ENCODE measurements at places on chromosomes 12 and 14.
A peak's percentile ranks its signal among the peaks of the same experiment; 100 is the strongest.

DNA sequence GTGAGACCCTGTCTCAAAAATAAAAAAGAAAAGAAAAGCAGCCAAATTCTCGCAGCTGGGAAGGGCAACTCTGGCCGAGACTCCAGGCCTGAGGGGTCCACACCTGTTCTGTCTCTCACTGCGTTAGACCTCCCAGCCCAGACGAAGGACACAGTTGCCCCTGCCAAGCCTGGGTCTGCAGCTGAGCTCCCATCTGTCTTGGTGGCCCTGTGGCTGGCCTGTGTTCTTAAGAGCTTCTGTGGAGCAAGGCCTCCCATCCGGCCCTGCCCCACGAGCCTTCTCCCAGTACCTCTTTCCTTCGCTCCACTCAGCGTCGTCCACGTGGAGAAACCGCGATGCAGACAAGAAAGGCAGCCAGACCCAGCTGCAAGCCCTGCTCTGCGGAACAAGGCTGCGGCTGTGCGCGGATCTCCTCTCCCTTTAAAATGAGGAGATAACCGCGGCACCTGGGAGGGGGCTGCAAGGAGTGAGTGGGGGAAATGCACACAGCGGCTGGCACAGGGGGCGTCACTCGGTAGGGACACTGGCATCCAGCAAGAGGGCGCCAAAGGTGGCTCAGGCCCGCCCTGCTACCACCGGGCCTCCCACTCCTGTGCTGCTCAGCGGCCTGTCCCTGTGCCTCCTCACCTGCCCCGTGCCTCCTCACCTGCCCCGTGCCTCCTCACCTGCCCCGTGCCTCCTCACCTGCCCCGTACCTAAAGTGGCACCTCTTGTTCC, 42.4 kb downstream of the LRRC74A start:
- H3K27ac ChIP-seq, result no peak overlapping the region
- H3K27me3 ChIP-seq, result peaks cover 3% of the 10 kb centered on the region
- DNase-seq, result no peak
- no peaks in the 10 kb centered on the region for H3K36me3 ChIP-seq
- peaks cover 11% of the 10 kb centered on the region for H3K4me1 ChIP-seq

DNA sequence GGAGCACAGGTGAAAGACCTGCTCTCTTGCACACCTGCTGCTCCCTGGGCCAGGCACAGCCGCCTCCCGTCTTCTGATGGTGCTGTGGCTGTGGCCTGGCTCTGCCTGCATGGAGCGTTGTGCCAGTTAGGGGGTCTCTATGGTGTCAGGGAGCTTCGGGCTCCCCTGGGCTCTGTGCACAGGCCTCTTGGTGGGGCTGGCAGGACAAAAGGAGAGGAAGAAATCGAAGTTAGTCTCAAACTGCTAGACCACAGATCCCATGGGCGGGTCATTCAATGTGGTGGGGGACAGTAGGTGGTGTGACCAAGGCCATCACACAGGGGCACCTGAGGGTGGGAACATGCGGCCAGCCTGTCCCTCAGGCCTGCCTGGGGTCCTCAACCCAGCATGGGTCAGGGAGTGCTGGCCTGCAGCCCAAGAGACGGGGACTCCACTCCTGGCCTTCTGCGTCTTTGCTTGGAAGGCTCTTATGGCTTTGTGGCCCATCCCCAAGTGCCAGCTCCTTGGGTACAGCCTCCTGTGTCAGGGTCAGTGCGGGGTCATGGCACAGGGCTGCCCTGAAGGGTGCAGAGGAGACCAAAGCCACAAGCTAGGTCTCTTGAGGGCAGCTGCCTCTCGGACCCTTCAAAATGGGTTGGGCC, 84.1 kb downstream of the KIF26A start:
- H3K4me3 ChIP-seq, result no peak overlapping the region
- peaks cover 17% of the 10 kb centered on the region for H3K4me1 ChIP-seq
- no peaks in the 10 kb centered on the region for H3K36me3 ChIP-seq
- no peak for DNase-seq

DNA sequence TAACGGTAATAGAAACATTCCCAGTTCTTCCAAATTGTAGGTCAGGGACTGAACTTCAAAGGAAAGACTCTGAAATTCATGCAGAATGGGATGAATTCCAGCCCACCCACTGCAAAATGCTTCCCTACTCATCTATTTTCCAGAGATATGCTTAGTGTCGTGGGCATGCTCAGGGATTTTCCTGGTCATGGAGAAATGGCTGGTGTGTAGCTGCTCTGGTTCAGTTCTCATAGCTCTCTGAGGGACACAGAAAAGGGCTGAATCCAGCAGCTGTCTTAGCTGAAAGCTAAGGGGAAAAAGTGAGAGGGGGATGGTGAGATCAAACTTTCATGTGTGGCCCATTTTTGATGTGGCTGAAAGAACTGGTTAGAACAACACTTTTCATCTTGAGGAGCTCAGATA, 72.9 kb upstream of the KRAS start:
- no peaks in the 10 kb centered on the region for H3K4me1 ChIP-seq
- no peak overlapping the region for H3K27ac ChIP-seq
- H3K36me3 ChIP-seq, result no peaks in the 10 kb centered on the region
- no peak for DNase-seq
- H3K27me3 ChIP-seq, result peaks cover 5% of the 10 kb centered on the region
- H3K4me3 ChIP-seq, result no peak overlapping the region

DNA sequence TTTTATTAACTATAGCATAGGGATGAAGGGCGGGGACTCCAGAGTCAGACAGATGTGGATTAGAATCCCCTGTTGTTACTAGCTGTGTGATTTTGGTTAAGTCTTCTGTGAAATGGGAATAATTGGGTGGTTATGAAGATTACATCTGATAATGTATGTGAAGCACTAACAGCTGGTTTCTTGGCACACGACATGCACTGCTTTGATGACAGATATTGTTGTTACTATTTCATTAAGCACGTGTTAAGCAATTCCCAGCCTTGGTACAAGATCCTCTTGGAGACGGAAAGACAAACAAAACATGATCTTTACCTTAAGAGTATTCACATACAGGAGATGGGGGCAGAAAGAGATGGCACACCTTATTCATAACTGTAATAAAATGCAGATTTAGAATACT, 7.9 kb downstream of the PPFIBP1 start:
- peaks cover 3% of the 10 kb centered on the region for H3K27me3 ChIP-seq
- H3K4me1 ChIP-seq, result no peaks in the 10 kb centered on the region
- DNase-seq, result no peak
- H3K36me3 ChIP-seq, result peaks cover 44% of the 10 kb centered on the region
- H3K27ac ChIP-seq, result no peak overlapping the region
- no peak overlapping the region for H3K4me3 ChIP-seq

DNA sequence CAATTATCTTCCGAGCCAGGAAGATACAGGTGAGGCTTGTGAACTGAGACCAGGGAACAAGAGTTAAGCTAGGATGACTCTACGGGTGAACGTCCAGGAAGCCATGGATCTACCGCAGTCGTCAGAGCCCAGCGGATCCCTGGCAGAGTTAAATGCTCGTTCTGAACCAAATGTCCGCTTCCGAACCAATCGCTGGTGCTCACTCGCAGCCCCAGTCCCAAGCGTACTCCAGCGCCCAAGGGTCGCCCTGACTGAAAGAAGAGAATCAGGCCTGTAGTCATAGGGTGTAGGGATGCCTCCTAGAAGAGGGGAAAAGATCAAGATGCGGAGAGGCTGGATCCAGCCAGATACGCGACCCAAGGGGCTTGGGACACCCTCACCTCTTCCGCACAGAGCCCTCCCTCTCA, 283 bp downstream of the VIPAS39 start:
- H3K27me3 ChIP-seq, result no peaks in the 10 kb centered on the region
- DNase-seq, result no peak
- peaks cover 36% of the 10 kb centered on the region for H3K36me3 ChIP-seq
- H3K27ac ChIP-seq, result peak overlapping the region; percentile 100
- peak overlapping the region; percentile 100 for H3K4me3 ChIP-seq

GRCh38 chr12:50400104-50400637, 514 bp upstream of the LARP4 start:
- DNase-seq, result no peak
- H3K27ac ChIP-seq, result peak overlapping the region; percentile 96
- H3K4me1 ChIP-seq, result peaks cover 15% of the 10 kb centered on the region
- H3K36me3 ChIP-seq, result no peaks in the 10 kb centered on the region
- H3K4me3 ChIP-seq, result peak overlapping the region; percentile 99
- no peaks in the 10 kb centered on the region for H3K27me3 ChIP-seq

- H3K4me1 ChIP-seq, result peaks cover 10% of the 10 kb centered on the region
- no peak for DNase-seq
- H3K36me3 ChIP-seq, result peaks cover 12% of the 10 kb centered on the region
- H3K27me3 ChIP-seq, result peaks cover 13% of the 10 kb centered on the region
- peak overlapping the region; percentile 99 for H3K27ac ChIP-seq
- H3K4me3 ChIP-seq, result no peak overlapping the region
Measured at GRCh38 chr12:1668833-1669543, 21.9 kb upstream of the ADIPOR2 start.

DNA sequence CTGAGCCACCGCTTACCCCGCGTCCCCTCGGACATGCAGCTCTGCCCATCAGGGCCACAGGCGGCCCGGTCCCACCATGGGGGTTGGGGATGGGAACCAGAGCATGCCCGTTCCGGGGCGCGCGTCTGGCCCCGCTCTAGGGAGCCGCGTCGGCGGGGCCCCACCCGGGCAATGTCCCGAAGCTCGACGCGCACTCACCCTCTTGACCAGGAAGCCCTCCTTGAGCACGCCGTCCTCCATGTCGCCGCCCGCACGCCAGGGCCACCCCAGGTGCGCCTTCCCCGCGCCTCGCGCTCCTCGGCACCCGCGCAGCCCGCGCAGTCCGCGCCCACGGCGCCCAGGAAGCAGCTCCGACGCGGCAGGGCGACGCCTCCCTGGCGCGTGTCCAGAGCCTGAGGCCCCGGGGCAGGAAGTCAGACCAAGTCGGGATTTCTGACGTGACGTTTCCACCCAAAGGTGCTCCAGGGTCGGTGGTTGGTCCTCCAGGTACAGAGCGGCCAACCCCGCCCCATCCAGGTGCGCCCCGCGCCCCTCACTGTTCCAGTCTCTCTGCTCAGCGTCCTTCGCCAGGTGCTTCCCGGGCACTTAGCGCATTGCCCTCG, at the start of gene PLEK2:
PLEK2 (minus strand) TSS at position 346 of the 602 bp plus-strand sequence; CDS start at position 240, 106 bp downstream.
- DNase-seq, result no peak
- H3K36me3 ChIP-seq, result no peaks in the 10 kb centered on the region
- no peaks in the 10 kb centered on the region for H3K27me3 ChIP-seq

DNA sequence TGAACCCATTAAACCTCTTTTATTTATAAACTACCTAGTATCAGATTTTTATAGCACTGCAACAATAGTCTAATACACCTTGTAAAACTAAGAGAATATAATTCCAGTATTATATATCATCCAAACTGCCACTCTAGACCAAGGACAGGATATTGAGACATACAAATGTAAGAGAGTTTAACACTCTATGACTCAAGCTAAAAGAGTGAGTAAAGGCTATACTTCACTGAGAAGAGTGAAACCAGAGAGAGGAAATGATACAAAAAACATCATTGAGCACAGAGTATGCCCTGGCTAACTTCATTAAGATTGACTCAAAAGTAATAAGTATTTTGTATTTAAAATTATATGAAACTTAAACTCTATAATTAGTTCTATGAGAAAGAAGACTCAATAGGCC, 1951.9 kb upstream of the SEL1L start:
- H3K36me3 ChIP-seq, result no peaks in the 10 kb centered on the region
- H3K4me1 ChIP-seq, result peaks cover 12% of the 10 kb centered on the region
- H3K27me3 ChIP-seq, result no peaks in the 10 kb centered on the region
- no peak overlapping the region for H3K4me3 ChIP-seq
- no peak overlapping the region for H3K27ac ChIP-seq

GRCh38 chr12:49548822-49549648, 10.2 kb downstream of the KCNH3 start:
- no peak overlapping the region for H3K27ac ChIP-seq
- DNase-seq, result no peak
- H3K4me3 ChIP-seq, result no peak overlapping the region
- H3K36me3 ChIP-seq, result no peaks in the 10 kb centered on the region
- H3K27me3 ChIP-seq, result peaks cover 71% of the 10 kb centered on the region

- H3K27ac ChIP-seq, result no peak overlapping the region
- H3K27me3 ChIP-seq, result peaks cover 4% of the 10 kb centered on the region
- DNase-seq, result no peak
- no peaks in the 10 kb centered on the region for H3K4me1 ChIP-seq
Measured at GRCh38 chr14:26729851-26730250, 132.0 kb upstream of the NOVA1 start.

DNA sequence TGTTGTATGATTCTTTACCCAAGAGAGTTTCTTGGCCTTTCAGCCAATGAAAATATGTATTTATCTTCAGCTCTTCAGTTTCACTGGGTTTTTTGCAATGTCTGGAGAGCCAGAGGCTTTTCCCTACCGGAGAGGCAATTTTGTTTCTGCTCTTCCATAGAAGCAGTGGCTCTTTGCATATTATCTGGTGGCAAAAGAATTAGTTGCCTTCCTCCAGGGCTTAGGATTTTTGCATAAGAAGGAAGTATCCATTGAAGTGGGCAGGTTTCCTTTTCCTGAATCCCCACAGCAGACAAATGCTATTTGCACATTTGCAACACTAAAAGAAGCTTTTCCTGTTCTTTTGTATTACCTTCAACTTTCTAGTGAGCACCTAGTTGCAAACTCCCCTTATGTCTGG, 75.2 kb downstream of the NTS start:
- no peaks in the 10 kb centered on the region for H3K27me3 ChIP-seq
- no peaks in the 10 kb centered on the region for H3K36me3 ChIP-seq
- H3K4me1 ChIP-seq, result peaks cover 7% of the 10 kb centered on the region
- H3K4me3 ChIP-seq, result no peak overlapping the region
- DNase-seq, result no peak
- peak overlapping the region; percentile 21 for H3K27ac ChIP-seq

GRCh38 chr12:114746297-114747011, 62.5 kb upstream of the TBX3 start:
- peaks cover 54% of the 10 kb centered on the region for H3K4me1 ChIP-seq
- H3K27me3 ChIP-seq, result peaks cover 3% of the 10 kb centered on the region
- no peak overlapping the region for H3K4me3 ChIP-seq
- peak overlapping the region; percentile 28 for H3K27ac ChIP-seq
- no peak for DNase-seq

DNA sequence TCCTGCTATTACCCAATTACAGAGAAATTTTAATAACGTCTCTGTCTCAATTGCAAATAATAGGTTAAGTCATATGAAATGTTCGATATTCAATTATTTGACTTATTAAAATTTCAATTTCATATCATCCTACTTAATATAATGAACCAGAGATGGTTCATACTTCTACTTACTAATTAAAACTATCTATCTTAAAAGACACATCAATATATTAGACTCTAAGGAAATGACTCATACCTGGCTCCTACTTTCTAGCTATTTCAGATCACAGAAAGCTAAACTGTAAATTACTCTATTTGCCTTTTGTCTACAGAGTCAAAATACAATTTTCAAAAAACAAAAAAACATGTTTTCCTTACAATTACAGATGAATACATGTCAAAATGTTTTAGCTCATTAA, 99.6 kb downstream of the CAPZA3 start:
- peaks cover 11% of the 10 kb centered on the region for H3K27me3 ChIP-seq
- H3K36me3 ChIP-seq, result peaks cover 5% of the 10 kb centered on the region
- no peaks in the 10 kb centered on the region for H3K4me1 ChIP-seq
- DNase-seq, result no peak

- H3K27ac ChIP-seq, result no peak overlapping the region
- no peak for DNase-seq
- H3K4me3 ChIP-seq, result no peak overlapping the region
- no peaks in the 10 kb centered on the region for H3K27me3 ChIP-seq
- H3K36me3 ChIP-seq, result no peaks in the 10 kb centered on the region
Measured at GRCh38 chr14:101239065-101239464, 322.2 kb upstream of the DIO3 start.

GRCh38 chr12:88361493-88361892, 218.8 kb downstream of the KITLG start:
- no peak for DNase-seq
- no peaks in the 10 kb centered on the region for H3K36me3 ChIP-seq
- no peaks in the 10 kb centered on the region for H3K27me3 ChIP-seq
- no peak overlapping the region for H3K27ac ChIP-seq
